ENCODE measurements at places on chromosomes 16 and 17. TPM values are rescaled to one million over a fixed set of nuclear protein-coding genes. Genes with fewer than 3 reads are reported as not detected.

The CDRT4 gene
- total RNA-seq: 8.9 TPM

The AATK gene
- 1.7 TPM for total RNA-seq

The HAS3 gene
- 153 TPM for total RNA-seq

The VKORC1 gene
- 127 TPM for total RNA-seq

The TMEM132E gene
- total RNA-seq: not detected

The NLRC3 gene
- not detected for total RNA-seq

The FAM20A gene
- total RNA-seq: 0.17 TPM

The ZG16B gene
- 17.0 TPM for total RNA-seq

Data from PC-3 (cell line).